ENCODE measurements at places on chromosomes 7 and 10.

DNA sequence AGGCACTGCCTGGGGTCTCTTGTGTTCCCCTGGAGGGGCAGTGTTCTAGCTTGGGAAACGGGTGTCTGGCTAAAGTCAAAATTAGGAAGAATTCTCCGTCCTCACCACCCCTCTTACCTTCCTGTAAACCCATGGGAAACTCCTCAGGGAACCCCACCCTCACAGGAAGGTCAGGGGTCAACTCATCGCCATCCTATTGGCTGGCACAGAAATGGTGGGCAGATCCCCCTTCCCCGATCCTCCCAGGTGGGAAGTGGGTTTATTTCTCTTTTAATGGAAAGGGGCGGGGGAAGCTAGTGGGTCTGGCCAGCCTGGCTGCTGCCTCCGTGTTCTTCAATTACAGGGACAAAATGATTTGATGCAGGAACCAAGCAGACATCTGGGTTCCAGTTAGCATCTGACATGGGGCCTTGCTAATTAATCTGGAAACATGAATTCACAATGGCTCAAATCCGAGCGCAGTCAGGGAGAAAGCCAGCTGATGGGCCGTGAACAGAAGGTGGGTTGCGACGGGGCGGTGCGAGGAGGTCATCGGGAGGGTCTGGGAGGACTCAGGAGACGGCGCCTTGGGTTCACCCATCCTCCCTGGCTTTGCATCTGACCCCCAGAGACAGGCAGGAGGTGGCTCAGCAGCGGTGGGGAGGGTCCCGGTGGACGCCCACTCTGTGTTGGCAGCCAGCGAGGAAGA, 66.6 kb downstream of the SLIT1 start:
- no peak for DNase-seq

- no peak for DNase-seq
These were observed 8.3 kb downstream of the VSTM2A start for GRCh38 chr7:54550471-54550870.

DNA sequence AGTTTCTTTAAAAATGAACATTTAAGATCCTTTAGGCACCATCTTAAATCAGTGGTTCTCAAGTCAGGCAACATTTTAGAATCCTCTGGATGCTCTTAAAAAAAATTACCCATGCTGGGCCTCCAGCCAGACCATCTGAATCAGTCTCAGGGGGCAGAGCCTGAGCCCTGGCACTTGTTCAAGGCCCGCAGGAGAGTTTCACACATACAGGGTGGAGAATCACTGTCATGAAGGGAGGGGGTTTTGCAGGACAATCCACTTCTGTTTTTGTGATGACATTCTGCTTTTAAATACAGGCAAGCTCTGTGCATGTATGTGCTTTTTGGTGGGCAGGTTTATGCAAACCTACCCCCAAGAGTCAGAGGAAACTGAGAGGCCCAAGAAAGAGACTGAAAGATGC, 268.6 kb downstream of the SEC23IP start:
- no peak for DNase-seq

- no peak for DNase-seq
These were observed 23.9 kb downstream of the RNF133 start for GRCh38 chr7:122675011-122675410.

- DNase-seq = no peak
These were observed 128.7 kb upstream of the RHEB start for GRCh38 chr7:151648429-151648828.

DNA sequence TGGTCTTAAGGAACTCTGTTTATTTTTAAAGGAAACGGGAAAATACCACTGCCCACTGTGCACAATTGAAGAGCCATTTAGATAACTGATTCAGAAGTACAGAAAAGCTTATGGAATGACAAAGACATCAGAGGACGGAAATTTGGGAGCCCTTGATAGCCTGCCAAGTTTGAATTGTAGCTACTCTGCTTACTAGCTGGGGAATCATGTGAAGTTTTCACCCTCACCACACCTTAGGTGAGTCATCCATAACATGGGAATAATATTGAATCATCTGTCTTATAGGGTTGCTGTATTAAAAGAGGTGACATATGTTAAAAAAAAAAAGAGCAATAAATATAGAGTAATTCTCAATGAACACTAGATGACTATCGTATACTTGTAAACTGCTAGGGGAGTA, 1104.2 kb downstream of the GATA3 start:
- DNase-seq = no peak

DNA sequence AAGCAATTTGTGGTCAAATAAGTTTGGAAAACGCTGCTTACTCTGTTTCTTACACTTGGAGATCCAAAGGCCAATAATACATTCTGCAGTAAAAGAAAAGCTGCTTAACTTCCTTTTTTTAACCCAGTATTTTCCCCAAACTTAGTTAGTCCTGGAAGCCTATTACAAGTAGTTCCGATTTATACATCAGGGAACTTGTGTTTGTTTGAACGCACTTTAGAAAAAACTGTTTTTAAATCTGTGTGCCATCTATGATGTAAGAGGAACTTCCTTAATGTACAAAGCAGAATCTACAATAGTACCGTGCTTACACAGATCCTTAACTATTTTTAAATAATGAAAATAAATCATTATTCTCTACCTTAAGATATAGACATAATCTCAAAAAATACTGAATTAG, 23.0 kb downstream of the SFR1 start:
- no peak for DNase-seq

DNA sequence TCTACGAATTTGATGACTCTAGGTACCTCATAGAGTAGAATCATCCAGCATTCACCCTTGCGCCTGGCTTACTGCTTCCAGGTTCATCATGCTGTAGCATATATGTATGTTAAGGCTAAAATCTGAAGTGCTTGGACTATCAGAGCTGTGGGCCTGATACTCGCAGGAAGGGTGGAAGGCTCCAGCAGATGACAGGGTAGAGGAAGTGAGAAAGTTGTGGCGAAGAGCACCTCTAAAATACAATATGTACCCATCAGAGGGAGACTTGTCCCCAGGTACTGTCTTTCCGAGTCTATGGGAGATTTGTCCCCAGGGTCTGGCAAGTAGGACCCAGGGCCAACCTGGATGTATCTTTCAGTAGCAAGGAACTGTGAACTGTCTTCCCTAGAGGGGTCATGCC, 48.1 kb upstream of the PLEKHA1 start:
- no peak for DNase-seq

GRCh38 chr10:73641328-73642060, at the start of gene MYOZ1:
TSS of gene MYOZ1 (minus strand) at chr10:73641474. CDS start at chr10:73640017, 1,457 bp downstream.
- DNase-seq = no peak

DNA sequence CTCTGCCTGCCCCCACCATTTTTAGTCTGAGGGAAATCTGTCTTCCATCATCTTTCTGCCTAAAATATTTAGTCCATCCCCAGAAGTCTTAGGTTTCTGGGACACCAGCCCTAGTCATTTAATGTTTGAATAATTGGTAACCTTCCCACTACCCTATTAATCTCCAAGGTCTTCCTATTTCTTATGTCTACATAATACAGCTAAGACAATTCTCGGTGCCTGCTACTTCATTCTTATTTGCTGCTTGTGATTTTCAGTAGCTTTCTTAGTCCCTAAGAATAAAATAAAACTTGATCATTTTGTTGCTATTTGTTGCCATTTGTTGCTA, 11.1 kb downstream of the RALA start:
- DNase-seq = no peak

DNA sequence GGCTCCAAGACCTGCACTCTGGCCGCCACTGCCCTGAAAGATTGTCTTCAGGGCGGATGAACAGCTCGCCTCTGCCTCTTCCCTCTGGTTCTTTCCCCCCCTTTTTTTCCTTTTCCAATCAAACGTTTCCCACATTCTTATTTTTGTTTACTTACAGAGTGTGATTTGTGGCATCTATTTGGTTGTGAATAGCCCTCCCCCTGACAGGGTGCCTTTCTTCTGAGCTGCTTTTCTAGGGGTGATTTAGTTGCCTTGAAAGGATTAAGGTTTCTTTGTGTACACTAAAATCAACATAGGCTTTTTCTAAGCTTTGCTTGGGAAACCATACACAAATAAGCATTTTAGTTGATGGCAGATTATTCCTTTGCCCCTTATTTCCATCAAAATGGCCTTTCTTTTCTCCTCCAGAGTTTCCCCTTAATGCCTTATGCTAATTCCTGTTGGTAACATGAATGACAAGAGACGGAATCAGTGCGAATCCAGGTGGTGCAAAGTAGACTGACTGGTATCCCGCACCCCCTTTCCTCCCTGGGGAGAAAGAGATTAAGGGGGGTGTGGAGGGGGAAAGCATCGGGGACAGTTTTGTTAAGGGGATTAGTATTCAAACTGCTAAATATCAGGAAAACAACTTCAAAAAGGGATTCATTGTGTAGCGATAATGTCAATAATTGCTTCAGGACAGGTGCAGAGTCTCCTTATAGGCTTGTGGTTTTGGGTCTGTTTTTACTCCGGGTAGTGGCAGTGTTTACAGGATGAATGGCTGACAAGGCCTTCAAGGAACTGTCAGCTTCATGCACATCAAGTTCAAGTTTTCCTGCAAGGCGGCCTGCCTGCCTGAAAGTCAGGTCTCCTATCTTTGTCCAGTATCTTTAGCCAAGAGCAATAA, 431.6 kb upstream of the GALNT17 start:
- no peak for DNase-seq

DNA sequence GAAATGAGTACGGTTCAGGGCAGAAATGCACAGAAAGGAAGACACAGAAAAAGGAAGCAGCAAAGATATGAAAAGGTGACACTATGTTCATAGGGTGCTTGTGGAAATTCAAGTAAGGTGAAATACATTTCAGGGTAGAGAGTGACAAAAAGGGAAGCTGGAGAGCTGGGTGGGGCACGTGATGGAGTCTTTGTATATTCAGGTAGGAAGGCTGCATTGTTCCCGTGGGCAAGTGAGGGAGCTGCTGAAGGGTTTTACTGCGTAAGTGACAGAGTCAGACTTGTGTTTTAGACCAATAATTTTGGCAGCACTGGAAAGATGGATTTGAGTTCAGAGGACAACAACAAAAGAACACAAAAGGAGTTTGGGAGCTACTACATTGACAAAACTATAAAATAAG, 35.3 kb upstream of the ANK3 start:
- DNase-seq = no peak

DNA sequence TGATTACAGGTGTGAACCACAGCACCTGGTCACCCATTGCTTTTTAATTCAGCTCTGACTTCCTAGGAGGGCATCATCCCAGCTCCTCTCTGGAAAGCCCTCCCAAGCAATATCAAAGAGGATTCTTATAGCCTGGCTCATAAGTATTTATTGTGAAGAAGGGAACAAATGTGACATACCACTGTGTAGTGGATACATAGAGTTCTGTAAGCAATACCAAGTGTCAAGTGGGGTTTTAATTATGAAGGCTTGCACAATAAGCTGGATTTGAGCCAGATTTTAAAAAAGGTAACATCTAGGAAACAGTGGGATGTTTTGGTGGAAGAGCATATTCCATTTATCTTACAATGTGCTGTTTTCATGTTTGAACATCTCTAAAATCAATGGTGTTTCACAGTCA, 19.0 kb upstream of the PRTFDC1 start:
- DNase-seq = no peak

- DNase-seq = no peak
These were observed 48.5 kb downstream of the PLXNA4 start for GRCh38 chr7:132527467-132528410.

DNA sequence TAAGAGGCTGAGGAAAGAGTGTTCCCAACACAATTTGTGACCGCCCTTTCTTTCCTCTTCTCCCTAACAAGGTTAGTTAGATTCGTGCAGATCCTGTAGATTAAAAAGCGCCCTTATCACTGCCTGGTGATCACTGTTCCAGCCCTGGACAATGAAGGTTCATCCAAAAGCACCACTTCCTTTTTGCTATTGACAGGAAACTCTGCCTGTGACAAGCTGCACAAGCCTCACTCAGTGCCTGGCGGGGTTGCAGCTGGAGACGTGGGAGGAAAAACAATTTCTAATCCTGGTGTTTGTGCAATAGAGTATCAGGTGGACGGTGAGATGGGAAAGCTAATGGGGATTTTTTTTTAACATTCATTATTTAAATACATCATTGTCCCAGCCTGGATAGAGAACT, 105.9 kb upstream of the CAV2 start:
- no peak for DNase-seq

DNA sequence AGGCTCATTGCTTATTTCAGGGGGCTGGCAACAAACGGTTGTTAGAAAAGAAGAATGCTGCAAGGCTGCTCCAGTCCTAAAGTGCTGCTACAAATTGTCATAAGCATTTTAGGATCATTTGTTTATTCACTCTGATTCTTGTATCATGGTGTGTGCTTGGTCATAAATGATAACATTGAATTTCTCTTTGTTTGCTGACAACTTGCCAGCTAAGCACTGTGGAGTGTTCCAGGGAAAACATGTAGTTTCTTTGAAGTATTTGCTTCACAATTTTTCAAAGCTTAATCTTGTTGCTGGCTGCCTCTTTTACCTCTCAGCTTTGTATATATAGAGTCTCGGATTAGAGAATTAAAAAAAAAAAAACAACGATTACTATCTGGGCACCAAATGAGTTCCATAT, 263.0 kb downstream of the PHF14 start:
- DNase-seq = no peak

GRCh38 chr7:88009651-88010050, 75.6 kb downstream of the ADAM22 start:
- DNase-seq = no peak

- DNase-seq = no peak
These were observed 1.5 kb downstream of the DNA2 start for GRCh38 chr10:68470300-68470699.
